Spinal cord (tissue), 10 donors: ENCODE measurements at places on chromosomes 3 and 15. TPM values are rescaled to one million over a fixed set of nuclear protein-coding genes. Genes with fewer than 3 reads are reported as not detected.

EBLN2 gene
- total RNA-seq = 5.5 TPM

ZKSCAN7 gene
- total RNA-seq = 13.8 TPM

CHRM5 gene
- total RNA-seq = 3.9 TPM

CPLX3 gene
- total RNA-seq = 0.20 TPM

ESYT3 gene
- 4.9 TPM for total RNA-seq

NRG4 gene
- total RNA-seq = 8.7 TPM

DIS3L gene
- total RNA-seq = 54.2 TPM

TICRR gene
- 3.3 TPM for total RNA-seq

ZNF620 gene
- total RNA-seq = 10.5 TPM

CAV3 gene
- 0.11 TPM for total RNA-seq

MAP6D1 gene
- total RNA-seq = 17.1 TPM

LMAN1L gene
- not detected for total RNA-seq

ZNF860 gene
- total RNA-seq = 1.0 TPM

BLM gene
- 9.4 TPM for total RNA-seq

TXNRD3 gene
- total RNA-seq = 19.0 TPM

CYP19A1 gene
- total RNA-seq = 1.4 TPM

SEC22C gene
- 62.5 TPM for total RNA-seq

CLEC3B gene
- total RNA-seq = 391 TPM

IQCF5 gene
- not detected for total RNA-seq

RBM6 gene
- 70.1 TPM for total RNA-seq

FAM81A gene
- 5.7 TPM for total RNA-seq

SCN11A gene
- total RNA-seq = 1.0 TPM

PLXNA1 gene
- total RNA-seq = 30.1 TPM

GP9 gene
- total RNA-seq = 0.72 TPM

SKIL gene
- total RNA-seq = 99.0 TPM

CLDN16 gene
- 0.50 TPM for total RNA-seq

CSPG4 gene
- total RNA-seq = 18.1 TPM

SCG5 gene
- total RNA-seq = 173 TPM

C3orf80 gene
- 0.55 TPM for total RNA-seq

CELSR3 gene
- total RNA-seq = 10.3 TPM

FHIT gene
- 6.9 TPM for total RNA-seq

CTSH gene
- total RNA-seq = 94.2 TPM

ETFA gene
- 115 TPM for total RNA-seq

PLA2G4B gene
- 8.6 TPM for total RNA-seq

PRTG gene
- total RNA-seq = 10.7 TPM

TMEM266 gene
- total RNA-seq = 3.4 TPM

SLC9A9 gene
- total RNA-seq = 39.7 TPM

CLDN18 gene
- total RNA-seq = 0.20 TPM

RFT1 gene
- 10.8 TPM for total RNA-seq

BFSP2 gene
- 1.0 TPM for total RNA-seq

FOXP1 gene
- 118 TPM for total RNA-seq

CCR1 gene
- total RNA-seq = 7.1 TPM

CCDC13 gene
- total RNA-seq = 2.7 TPM

GOLGA6L10 gene
- total RNA-seq = 4.0 TPM

LIPC gene
- total RNA-seq = 0.94 TPM

SOX2 gene
- total RNA-seq = 104 TPM

SAMD7 gene
- total RNA-seq = not detected

AGBL1 gene
- 0.55 TPM for total RNA-seq

CP gene
- total RNA-seq = 48.7 TPM

ZNF660 gene
- 10.0 TPM for total RNA-seq

RNU5B-1 gene
- 78.5 TPM for total RNA-seq

PLSCR5 gene
- total RNA-seq = 0.88 TPM
